Calu3 (cell line): ENCODE measurements at places on chromosomes 1 and 21. TPM values are rescaled to one million over a fixed set of nuclear protein-coding genes. Genes with fewer than 3 reads are reported as not detected.

DNA sequence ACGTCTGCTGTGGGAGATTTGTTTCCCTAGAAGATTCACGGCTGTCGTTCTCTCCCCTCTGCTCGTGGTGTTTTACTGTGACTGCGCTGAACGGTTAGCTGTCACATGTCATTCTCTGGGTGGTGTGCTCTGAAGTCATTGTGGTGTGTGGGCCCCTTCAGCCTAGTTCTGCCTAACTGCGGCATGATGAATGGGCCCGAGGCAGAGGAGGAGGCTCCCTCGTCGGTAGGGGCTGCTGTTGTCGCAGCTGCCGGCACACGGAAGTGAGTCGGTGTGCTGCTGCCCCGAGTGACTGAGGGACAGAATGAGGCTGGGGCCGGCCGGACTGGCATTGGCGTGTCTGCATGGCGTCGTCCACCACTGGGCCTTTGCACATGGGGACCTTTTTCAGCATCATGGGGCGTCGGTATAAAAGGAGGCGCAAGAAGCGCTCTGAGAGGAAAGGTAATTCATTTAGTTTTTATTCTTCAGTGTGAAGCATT, 77.9 kb downstream of the ADARB1 start:
- H3K4me1 ChIP-seq = no peaks in the 10 kb centered on the region
- DNase-seq = no peak
- H3K4me3 ChIP-seq = no peak overlapping the region
- H3K27ac ChIP-seq = no peak overlapping the region
- peaks cover 34% of the 10 kb centered on the region for H3K27me3 ChIP-seq
- H3K36me3 ChIP-seq = no peaks in the 10 kb centered on the region

DNA sequence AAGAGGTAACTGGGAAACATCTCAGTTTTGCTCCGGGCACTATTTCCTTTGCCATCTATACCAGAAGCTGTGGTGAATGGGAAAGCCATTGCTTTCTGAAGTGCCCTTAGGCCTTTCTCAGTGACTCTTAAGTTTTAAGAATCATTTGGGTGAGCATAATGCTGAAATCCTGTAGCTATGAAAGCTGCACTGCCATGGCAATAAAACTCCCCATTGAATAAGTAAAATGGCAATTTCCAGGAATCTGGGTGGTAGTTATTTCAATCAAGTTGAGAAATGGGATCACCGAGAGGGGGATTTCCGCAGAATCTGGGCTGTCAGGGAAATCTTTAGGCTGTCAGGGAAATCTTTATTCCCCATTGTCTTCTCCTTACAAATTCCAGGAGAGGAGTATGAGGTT, 26.8 kb upstream of the MACF1 start:
- peaks cover 13% of the 10 kb centered on the region for H3K36me3 ChIP-seq
- no peak for DNase-seq
- H3K4me1 ChIP-seq = peaks cover 82% of the 10 kb centered on the region
- H3K4me3 ChIP-seq = no peak overlapping the region
- H3K27ac ChIP-seq = peak overlapping the region; percentile 74
- H3K27me3 ChIP-seq = no peaks in the 10 kb centered on the region

- no peaks in the 10 kb centered on the region for H3K36me3 ChIP-seq
- no peak overlapping the region for H3K4me3 ChIP-seq
- H3K27ac ChIP-seq = no peak overlapping the region
- peaks cover 6% of the 10 kb centered on the region for H3K27me3 ChIP-seq
Observed at GRCh38 chr1:12097321-12097720, 34.2 kb downstream of the TNFRSF8 start.

DNA sequence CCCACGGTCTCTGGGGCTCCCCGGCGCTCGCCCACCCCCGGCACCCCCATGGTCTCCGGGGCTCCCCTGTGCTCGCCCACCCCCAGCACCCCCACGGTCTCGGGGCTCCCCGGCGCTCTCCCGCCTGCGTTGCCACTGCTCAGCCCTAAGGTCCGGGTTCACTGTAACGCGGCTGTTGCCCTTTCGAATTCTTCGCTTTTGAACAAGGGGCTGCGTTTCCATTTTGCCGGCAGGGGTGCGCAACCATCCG, 5.2 kb upstream of the FTCD start:
- no peaks in the 10 kb centered on the region for H3K4me1 ChIP-seq
- DNase-seq = no peak
- H3K36me3 ChIP-seq = peaks cover 16% of the 10 kb centered on the region
- H3K27me3 ChIP-seq = peaks cover 16% of the 10 kb centered on the region

DNA sequence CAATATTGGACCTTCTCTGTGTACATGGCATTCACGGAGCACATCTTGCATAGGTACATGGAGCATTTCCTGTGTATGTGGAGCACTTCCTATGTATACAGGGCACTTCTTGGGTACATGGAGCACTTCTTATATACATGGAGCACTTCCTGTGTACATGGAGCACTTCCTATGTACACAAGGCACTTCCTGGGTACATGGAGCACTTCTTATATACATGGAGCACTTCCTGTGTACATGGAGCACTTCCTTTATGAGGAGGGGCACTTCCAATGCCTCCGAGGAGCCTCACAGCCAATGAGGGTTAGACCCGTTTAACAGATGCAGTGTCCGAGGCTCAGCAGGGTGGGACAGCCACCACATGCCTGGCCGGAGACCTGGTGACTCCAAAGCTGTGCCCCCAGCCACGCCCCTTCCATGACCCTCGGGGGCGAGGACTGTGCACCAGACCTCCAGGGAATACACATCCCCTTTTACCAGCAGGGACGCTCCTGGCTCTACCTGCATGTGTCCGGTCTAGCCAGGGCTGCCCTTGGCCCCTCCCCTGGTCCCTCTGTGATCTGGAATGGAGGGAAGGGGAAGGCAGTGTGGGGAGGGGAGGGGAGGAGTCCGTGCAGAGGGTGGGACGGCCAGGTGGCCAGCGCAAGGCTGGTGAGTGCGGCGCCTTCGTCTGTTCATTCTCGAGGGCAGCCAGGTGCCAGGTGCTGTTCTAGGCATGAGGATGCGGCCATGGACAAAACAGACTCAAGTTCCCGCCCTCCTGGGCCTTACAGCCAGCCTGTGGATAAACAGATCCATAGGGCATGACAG, 195.1 kb upstream of the TMEM51 start:
- no peaks in the 10 kb centered on the region for H3K4me1 ChIP-seq
- no peak overlapping the region for H3K27ac ChIP-seq
- no peak for DNase-seq
- no peaks in the 10 kb centered on the region for H3K27me3 ChIP-seq

- no peak for DNase-seq
- H3K36me3 ChIP-seq = no peaks in the 10 kb centered on the region
- H3K27ac ChIP-seq = no peak overlapping the region
- H3K27me3 ChIP-seq = no peaks in the 10 kb centered on the region
Observed at GRCh38 chr1:221858818-221859611, 117.1 kb upstream of the DUSP10 start.

DNA sequence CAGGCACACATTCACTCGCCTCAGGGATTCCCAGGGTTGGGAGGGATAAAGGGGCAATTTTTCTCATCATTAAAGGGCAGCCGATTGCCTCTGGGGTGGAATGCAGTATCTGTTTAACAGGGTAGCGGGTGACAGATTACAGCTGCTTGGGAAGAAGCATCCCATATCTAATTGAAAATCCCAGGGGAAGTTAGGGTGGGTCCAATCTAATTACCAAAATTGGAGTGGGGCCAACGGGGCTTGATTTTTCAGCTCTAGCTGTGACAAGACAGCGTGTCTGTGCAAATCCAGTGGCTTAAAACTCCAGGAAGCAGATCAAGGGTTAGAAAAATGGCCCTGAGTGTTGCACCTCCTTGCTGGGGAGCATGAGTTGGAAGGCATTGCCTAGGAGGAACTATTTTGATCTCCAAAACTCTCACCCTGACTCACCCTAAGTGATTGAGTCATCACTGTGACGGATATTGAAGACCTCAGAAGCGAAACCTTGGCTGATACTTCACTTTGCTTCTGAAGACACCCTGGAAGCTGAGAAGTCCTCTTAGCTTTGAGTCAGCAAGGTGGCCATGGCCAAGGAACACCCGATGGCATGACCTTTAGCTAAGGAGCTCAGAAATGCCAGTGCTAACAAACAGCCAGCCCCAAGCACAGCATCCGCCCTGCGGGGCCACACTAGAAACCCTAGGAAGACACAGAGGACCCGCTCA, 46.0 kb downstream of the GRHL3 start:
- H3K4me1 ChIP-seq = no peaks in the 10 kb centered on the region
- no peak overlapping the region for H3K4me3 ChIP-seq
- H3K36me3 ChIP-seq = no peaks in the 10 kb centered on the region
- H3K27ac ChIP-seq = no peak overlapping the region
- no peaks in the 10 kb centered on the region for H3K27me3 ChIP-seq

DNA sequence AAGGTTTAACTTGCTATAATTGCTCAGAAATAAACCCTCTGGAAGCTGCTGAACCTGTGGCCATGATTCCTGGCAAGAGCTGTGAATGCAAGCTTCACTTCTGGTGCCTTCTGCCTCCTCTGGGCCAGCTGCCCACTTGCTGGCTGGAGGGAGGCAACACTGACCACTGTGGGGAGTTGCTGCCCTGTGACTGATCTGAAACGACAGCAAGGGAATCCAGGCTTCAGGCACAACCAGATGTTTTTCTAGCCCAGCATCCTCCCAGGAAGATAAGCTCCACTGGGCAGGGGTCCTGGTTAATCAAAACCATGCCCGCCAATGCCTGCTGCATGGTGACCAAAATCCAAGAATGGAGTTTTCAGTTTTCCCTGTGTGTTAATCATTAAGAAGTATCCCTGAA, 180.0 kb upstream of the HMGB4 start:
- H3K27ac ChIP-seq = no peak overlapping the region
- no peak for DNase-seq
- no peak overlapping the region for H3K4me3 ChIP-seq

Gene ZNF695
- total RNA-seq = 18.2 and 19.6 TPM in 2 replicates

Gene CLEC20A
- not detected in 2 replicates for total RNA-seq

Gene MTFR1L
- total RNA-seq = 21.3 and 23.2 TPM in 2 replicates
